ENCODE measurements at places on chromosomes 7 and 10.

DNA sequence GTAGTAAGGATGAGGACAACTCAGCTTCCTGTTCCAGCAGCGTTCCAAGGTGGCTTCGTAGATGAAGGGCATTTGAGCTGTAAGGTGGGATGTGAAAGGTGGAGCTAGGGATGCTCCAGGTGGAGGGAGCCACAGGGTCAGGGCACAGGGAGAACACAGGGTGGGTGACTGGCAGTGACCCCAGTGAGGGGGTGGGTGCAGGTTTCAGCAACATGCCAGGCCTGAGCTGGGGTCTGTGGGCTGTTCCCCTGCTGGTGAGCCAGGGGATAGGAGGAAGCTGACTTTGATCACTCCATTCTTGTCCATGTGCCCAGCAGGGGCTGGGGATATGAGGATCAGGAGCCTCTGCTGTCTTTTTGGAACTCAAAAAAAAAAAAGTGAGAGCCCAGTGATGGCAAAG lies 33.2 kb downstream of the CDH23 start:
- no peak for DNase-seq

DNA sequence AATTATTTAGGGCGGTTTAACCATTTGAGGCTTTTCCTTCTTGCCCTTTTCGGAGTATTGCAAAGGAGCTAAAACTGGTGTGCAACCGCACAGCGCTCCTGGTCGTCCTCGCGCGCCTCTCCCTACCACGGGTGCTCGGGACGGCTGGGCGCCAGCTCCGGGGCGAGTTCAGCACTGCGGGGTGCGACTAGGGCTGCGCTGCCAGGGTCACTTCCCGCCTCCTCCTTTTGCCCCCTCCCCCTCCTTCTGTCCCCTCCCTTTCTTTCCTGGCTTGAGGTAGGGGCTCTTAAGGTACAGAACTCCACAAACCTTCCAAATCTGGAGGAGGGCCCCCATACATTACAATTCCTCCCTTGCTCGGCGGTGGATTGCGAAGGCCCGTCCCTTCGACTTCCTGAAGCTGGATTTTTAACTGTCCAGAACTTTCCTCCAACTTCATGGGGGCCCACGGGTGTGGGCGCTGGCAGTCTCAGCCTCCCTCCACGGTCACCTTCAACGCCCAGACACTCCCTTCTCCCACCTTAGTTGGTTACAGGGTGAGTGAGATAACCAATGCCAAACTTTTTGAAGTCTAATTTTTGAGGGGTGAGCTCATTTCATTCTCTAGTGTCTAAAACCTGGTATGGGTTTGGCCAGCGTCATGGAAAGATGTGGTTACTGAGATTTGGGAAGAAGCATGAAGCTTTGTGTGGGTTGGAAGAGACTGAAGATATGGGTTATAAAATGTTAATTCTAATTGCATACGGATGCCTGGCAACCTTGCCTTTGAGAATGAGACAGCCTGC lies 3.1 kb downstream of the FZD1 start:
- DNase-seq = no peak

GRCh38 chr10:97217299-97217698 lies 31.5 kb upstream of the SLIT1 start:
- DNase-seq = no peak

- no peak for DNase-seq
Observed at GRCh38 chr10:121597504-121598262, 561 bp downstream of the FGFR2 start.

GRCh38 chr7:152435384-152436110 lies at the start of gene KMT2C:
TSS of gene KMT2C (minus strand) at chr7:152436003. CDS start at chr7:152435786, 217 bp downstream.
- DNase-seq = no peak

- no peak for DNase-seq
Observed at GRCh38 chr10:78774614-78774998, 294.2 kb upstream of the ZMIZ1 start.

DNA sequence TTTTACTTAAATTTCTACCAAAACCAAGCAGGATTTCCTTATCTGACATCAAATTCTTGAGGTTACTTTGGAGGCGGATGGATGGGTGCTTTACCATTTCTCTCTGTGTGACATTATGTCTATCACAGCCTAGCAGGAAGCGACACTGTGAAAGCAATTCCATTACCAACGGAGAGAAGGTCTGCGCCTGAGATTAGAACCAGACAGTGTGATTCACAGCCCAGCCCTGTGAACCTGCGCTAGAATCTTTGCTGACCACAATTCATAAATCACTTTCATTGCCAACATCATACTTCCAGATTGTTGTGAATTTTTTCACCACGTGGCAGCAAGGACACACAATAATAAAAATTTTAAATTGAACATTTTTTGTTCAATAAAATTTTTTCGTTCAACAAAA lies 126.5 kb downstream of the CUBN start:
- peak; percentile 97 for DNase-seq

DNA sequence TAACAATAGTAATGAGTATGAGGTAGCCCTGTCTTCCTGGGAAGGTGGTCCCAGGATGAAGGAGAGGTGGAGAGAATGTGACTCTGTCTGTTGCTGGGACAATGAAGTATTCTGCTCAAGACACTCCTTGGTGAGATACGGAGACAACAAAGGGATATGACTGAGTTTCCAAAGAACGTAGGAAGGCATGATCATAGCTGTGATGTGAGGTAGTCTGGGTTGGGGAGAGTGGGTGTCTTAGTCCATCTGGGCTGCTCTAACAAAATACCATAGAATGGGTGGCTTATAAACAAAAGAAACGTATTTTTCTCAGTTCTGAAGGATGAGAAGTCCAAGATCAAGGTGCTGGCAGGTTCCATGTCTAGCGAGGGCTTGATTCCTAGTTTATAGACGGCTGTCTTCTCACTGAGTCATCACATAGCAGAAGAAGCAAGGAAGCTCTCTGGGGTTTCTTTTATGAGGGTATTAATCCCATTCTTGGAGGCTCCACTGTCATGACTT lies 84.9 kb upstream of the RHOBTB1 start:
- DNase-seq = peak; percentile 85

DNA sequence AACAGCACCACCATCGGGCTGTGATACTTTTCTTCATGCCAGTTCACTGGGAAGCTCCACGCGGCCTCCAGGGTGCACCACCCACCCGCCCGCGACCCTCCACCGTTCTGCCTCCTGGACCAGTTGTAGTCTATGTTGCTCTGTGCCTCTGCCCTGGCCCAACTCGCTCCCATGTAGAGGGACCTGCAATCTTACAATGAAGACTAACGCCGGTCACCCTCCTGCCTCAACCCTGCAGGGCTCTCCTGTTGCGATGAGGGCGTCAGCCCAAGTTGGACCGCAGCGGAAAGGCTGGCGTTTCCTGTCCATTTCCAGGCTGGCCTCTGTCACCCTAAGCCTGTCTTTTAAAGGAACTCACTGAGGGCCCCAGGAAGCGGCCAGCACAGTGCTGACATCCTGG lies 34.9 kb downstream of the IL15RA start:
- DNase-seq = no peak

DNA sequence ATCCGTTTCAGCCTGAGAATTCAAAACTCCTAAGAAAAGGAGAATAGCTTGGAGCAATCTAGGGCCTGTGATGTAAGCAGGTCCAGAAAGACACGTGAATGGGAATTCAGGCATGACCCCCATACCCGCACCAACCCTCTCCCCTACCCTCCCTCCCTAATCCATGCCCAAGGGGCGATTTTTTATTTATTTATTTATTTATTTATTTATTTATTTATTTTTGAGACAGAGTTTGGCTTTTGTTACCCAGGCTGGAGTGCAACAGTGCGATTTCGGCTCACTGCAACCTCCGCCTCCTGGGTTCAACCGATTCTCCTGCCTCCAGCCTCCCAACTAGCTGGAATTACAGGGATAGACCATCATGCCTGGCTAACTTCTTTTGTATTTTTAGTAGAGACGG lies 16.6 kb upstream of the EIF4H start:
- no peak for DNase-seq

GRCh38 chr7:103420857-103421384 lies 25.1 kb downstream of the SLC26A5 start:
- no peak for DNase-seq

- no peak for DNase-seq
Observed at GRCh38 chr7:47763063-47763974, 181.4 kb upstream of the TNS3 start.

- DNase-seq = no peak
Observed at GRCh38 chr7:36064676-36065075, 88.4 kb upstream of the EEPD1 start.

DNA sequence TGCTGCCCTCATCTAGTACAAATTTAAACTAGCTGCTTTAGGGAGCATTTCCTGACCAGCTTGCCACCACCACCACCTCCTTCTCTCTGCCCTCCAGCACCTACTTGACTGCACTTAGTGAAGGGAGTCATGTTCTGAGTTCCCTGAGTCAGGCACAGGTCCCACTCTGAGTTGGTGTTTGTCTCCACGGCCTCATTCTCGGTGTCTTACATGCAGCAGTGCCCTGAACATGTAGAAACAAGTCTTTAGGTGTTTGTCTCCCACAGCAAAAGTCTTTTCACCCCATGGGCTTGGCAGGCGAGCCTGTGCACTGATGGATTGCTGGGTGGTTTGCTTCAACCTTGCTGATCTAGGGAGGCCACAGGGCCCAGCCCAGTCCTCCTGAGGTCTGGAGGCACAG lies 16.9 kb downstream of the TSPAN14 start:
- DNase-seq = no peak

DNA sequence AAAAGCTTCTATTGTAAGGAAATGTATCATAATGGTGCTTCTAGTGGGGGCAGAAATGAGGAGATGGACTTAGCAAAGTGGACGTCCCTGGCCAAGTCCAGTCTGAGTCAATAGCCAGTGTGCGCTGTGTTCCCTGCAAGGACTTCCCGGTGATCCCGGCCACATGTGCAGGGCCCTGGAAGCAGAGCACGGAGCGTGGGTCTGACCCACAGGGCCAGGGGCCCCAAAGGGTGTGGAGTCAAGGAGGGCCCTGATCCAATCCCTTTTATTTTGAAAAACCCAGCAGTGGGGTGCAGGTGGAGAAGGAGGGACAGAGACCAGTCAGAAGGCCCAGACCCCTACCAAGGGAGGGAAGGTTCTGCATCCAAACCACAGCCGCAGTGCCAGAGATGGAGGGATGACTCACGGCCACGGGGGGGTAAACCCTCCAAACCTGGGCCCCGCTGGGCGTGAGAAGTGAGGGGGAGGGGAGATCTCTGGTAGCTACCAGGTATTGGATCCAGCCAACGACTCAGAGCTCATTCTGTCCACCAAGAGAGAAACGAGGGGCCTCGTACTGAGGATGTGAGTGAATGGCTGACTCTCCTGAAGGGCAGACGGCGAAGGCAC lies 57.2 kb upstream of the VIPR2 start:
- no peak for DNase-seq

- DNase-seq = no peak
Observed at GRCh38 chr7:155874010-155874409, 61.7 kb upstream of the SHH start.

- DNase-seq = no peak
Observed at GRCh38 chr10:49508654-49509053, 30.3 kb downstream of the ERCC6 start.

DNA sequence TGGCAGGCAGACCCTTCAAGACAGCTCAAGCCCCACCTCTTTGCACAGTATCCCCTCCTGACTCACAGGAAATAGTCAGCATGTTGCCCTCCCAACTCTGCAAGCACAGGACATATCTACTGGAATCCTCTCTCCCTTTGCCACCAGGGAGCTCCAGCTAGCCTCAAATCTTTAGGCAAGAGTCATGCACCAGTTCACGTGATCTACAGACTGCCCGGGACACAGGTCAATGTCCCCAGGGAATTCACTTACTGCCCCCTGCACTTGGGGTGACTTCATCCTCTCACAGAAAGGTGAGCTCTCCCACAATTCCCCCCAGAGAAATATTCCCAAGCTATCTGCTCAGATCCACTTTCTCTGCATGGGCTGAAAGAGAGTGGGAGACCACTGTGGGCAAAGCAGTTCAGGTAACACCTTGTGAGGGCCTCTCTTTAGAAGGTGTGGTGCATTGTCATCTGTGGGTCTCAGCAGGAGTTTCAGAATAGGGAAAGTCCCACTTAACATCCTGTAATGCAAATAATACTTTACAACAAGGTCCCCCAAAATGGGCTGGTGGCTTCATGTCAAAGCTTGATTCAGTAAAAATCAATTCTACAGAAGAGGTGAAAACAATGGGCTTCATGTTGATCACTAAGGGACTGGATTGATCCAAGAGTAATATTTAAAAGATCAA lies 129.9 kb downstream of the NOC3L start:
- no peak for DNase-seq

DNA sequence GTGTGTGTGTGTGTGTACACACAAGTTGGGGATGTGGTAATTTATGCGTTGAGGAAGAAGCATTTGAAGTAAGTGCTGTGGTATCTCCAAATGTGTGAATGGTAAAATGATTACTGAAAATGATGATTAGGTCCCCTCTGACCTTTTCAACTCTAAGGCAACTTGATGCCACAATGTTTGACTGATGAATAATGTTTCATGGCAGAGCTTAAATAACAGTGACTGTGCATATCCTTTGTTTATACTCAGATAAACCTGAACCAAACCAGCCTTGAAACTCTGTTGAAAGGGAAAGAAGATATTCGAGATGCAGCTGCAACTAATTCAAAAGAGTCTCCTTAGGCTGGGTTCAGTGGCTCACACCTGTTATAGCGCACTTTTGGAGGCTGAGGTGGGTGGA lies 64.8 kb upstream of the YAE1 start:
- DNase-seq = peak; percentile 6

GRCh38 chr7:32868116-32868515 lies 23.4 kb downstream of the KBTBD2 start:
- DNase-seq = no peak

DNA sequence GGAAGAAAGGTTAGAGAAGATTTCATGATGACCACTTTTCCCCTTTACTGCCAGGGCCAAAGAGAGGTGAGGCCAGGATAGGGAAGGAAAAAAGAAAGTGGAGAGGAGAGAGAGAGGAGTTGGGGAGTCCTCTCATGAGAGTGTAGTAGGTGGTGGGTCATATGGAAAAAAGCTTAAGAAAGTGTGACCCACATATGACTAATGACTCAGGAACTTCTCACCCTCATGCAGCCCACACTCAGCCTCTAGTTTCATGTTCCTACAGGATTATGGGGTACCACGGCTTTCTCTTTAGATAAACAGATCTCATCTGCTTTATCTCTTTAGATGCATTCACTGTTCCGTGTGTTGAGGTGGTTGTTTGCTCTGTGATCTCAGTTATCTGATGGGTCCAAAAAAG lies 462.5 kb upstream of the IGFBP3 start:
- no peak for DNase-seq
